Jurkat, Clone E6-1 (cell line): ENCODE measurements at places on chromosomes 4 and X.

DNA sequence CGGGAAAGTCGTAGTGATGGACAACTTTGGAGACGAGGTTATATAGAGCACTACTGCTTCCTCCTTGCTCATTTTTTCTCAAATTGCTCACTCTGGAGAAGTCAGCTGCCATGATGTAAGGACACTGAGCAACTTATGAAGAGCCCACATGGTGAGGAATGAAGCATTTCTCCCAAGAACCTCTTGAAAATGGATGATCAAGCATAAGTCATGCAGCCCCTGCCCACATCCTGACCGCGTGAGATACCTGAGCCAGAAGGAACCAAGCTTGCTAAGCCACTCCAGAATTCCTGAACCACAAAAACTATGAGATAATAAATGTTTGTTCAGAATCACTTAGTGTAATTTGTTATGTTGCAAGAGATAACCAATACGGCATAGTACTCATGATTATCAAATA is 42.8 kb downstream of the PDE5A start:
- no peak for DNase-seq

GRCh38 chr4:38717604-38718003 is 53.6 kb downstream of the KLF3 start:
- DNase-seq: no peak

DNA sequence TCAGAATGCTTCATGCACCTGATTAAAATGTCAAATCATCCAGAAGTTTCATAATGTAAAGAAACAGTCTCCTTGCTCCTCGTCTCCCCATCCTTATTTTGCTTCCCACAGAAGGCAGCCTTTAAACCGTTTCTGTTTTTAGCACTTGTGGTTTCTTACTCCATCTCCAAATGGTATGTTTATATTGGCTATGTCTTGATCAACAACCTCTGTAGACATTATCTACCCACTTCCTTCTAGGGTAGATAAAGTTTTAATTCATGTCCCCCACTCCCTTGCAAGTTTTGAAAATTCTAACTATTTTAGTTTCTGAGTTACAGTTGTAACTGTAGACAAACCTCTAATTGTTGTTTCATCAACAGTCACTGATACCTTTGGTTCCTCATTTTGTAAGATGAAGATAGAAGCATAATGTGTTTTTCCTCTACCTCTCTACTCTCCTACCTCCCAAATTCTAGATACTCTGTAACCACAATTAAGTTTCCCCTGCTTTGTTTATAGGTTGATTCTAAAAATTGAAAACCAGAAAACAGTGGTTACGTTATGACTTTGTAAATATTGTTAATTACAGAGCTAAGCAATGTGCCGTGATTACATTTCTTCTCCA is 291.7 kb upstream of the GATB start:
- peak; percentile 62 for DNase-seq

DNA sequence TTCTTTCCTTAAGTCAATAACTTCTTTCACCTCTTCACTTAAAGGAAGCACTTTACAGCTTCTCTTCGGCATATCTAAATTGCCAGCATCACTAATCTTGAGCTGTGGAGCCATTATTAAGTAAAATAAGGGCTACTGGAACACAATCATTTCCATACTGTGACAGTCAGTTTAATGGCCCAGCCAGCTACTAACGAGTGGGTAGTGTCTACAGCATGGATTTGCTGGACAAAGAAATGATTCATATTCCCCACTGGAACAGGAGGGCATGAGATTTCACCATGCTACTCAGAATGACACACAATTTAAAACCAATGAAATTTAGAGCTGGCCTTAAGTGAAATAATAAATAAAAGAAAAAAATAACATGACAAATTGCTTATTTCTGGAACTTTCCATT is 72.1 kb downstream of the DDIT4L start:
- no peak for DNase-seq

DNA sequence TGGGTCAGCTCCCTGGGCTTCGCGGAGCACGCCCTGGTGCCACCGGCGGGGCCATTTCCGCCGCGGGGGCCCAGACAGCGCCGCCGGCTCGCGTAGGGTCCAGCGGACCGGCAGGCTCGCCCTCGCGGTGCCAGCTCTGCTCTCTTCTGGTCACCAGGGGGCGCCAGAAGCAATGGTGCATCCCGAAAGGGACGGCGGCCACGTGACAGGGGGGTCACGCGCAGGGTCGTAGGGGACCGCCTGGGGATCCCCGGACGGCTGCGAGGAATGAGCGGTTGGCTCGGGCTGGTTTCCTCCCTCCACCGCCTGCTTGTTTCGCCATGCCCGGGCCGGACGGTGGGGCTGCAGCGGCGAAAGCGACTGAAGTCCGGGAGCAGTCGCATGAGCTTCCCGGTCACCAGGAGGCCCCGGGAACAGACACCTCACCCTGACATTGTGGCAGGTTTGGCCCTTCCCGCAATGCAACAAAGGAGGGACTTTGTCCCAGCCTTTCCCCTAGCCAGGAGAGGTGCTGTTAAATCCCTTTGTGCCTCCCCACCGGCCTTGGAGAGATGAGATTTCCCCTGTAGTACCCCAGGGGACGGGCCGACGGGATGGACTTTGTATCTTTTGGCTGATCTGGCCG is 15.8 kb downstream of the ZCCHC12 start:
- DNase-seq: no peak

- DNase-seq: no peak
Measured at GRCh38 chrX:154481911-154482601, 3.0 kb upstream of the LAGE3 start.

- no peak for DNase-seq
Measured at GRCh38 chrX:44816367-44816766, 27.5 kb upstream of the DUSP21 start.

- DNase-seq: no peak
Measured at GRCh38 chr4:127856813-127857447, 23.8 kb upstream of the PLK4 start.

- DNase-seq: no peak
Measured at GRCh38 chr4:85598936-85599335, 124.0 kb downstream of the ARHGAP24 start.

- no peak for DNase-seq
Measured at GRCh38 chr4:188171551-188171950, 32.3 kb downstream of the TRIML1 start.

DNA sequence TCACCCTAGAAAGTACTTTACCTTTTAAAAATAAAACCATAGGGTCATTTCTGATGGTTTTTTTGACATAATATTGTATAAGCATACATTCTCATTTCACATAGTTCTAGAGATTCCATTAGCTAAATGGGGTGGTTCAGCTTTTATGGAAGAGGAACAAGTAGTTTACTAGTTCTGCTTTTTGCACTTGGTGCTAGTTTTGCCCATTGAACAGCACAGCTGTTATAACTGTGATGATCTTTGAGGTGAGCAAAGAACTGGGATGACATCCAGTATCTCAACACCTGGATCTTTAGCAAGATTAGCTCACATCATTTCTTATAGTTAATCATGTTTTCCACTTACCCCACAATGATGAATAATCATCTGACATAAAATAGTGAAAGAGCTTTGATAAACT is 40.9 kb downstream of the MOB1B start:
- DNase-seq: no peak

- no peak for DNase-seq
Measured at GRCh38 chr4:172758586-172759340, 409.8 kb upstream of the GALNT7 start.

DNA sequence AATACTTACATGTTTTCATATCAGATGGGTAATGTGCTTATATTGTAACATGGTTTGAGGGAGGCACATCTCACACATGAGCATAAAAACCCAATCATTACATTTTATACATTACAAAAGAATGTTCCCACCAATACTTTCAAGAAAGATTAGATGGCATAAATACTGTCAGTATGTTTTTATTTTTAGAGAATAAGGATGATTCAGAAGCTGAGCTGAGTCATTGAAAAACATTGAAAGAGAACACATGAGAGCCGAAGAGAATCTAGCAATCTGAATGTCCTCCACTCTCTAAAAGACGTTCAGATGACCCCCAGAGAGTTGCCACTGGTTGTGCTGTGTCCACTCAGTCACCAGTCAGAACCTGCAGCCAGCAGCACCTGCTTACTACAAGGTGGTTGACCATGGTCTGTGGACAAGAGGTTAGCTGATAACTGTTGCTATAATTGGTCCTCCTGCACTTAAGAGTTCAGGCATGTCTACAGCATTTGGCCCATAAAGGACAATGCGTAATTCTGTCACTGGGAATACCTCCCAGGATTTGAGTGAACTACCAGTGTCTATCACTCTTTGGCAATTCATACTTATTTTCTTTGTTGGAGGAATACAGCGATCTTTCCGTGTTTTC is 382.2 kb upstream of the IGFBP7 start:
- no peak for DNase-seq

GRCh38 chr4:32031026-32031425 is 1310.9 kb downstream of the PCDH7 start:
- DNase-seq: no peak

DNA sequence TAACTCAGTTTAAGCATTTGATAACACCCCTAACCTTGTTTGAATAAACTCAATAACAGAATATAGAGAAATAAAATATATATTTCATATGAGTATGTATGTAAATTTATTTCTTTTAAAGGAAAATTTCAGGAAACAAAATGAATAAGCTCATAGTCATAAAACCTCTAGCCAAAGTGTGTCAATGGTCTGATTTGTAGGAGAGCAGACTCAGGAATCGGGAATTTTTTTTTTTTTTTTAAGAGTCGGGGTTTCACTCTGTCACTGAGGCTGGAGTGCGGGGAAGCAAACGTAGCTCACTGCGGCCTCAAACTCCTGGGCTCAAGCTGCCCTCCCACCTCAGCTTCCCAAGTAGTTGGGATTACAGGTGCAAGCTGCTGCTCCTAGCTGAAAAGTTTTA is 2.4 kb downstream of the PKD2 start:
- DNase-seq: no peak

- peak; percentile 1 for DNase-seq
Measured at GRCh38 chr4:24382381-24382780, 202.0 kb downstream of the DHX15 start.

DNA sequence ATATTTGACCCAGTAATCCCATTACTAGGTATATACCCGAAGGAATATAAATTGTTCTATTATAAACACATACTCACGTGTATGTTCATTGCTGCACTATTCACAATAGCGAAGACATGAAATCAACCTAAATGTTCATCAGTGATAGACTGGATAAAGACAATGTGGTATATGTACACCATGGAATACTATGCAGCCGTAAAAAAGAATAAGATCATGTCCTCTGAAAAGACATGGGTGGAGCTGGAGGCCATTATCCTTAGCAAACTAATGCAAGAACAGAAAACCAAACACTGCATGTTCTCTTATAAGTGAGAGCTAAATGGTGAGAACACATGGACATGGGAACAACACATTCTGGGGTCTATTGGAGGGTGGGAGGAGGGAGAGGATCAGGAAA is 36.5 kb downstream of the NUDT9 start:
- no peak for DNase-seq
